HT-29 (cell line): ENCODE measurements at places on chromosomes 7 and 10.

- DNase-seq, result no peak
Observed at GRCh38 chr10:5105626-5106025, 11.4 kb downstream of the AKR1C3 start.

GRCh38 chr10:110868981-110869380 lies 2.7 kb upstream of the PDCD4 start:
- no peak for DNase-seq

DNA sequence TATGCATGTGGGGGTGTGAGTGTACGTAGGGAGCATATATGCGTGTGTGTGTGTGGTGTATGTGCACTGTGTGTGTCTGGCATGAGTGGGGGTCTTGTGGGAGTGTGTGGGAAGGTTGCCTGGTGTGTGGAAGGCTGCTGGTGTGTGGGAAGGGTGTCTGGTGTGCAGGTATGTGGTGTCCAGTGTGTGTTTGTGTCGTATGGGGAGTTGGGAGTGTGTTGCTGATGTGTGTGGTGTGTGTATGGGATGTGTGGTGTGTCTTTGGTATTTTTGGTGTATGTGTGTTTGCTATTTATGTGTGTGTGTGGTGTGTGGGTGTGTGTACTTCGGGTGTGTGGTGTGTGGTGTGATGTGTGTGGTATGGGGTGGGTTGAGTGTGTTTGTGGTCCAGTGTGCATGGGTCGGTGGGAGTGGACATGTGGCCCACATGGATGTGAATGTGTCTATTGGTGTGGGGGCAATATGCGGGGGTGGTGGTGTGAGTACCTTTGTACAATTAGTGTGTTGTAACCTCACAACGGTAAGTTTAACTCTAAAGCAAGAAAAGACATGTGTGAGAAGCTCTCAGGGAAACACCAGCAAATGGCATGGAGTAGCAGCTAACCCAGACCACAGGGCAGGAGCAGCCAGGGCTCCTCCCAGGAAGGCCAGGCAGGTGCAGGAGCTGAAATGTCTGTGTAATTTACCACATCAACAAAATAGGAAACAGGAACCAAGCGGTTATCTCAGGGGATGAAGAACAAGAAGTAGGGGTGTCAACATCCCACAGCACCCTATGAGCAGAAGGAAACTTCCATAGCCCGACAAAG lies 11.9 kb downstream of the ANTXRL start:
- DNase-seq, result no peak

GRCh38 chr7:84073186-84073875 lies 121.3 kb downstream of the SEMA3A start:
- DNase-seq, result no peak

DNA sequence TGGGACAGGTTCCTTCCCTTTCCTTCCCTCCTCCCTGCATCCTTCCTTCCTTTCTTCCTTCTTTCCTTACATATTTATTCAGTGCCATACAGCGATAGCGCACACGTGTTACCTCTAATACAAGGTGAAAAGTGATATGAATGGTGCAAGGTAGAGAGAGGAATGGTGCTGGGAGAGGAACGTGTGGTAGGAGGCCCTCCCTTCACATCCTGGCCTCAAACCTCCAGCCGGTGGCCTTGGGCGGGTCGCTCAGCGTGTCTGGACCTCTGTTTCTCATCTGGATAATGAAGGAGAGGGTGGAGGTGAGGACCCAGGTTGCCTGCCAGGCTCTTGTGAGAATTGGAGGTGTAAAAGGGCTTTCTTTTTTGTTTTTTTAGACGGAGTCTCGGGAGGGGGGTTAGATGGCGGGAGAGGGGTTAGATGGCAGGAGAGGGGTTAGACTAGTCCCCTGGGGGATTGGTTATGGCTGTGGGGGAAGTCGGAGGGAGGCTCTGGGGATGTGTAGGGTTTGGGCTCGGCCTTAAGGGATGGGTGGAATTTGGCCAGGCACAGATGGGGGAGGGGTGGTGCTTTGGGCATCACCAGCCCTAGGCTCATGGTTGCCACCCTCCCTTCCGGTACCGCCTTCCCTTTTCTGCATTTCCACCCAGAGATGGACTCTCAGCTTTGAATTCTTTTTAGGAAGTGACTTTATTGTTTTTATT lies 14.9 kb downstream of the CHST3 start:
- DNase-seq, result no peak
